ENCODE measurements at places on chromosomes 3 and 15.

DNA sequence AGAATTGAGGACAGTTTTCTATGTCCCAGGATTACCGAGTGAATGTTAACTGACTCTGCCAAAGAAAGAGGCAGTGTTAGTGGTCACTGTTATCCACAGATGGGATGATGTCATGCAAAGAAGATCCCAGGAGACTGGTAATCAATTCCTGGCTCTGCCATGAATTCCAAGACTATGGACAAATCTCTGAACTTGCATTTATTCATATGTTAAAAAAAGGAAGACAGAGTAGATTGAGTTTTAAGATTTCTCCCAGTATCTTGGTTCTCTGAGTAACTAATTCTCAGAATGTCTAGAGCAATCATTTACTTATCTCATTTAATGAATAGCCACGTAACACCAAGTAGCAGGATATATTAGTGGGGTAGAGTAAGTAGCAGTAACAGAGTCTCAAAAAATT, 11.5 kb upstream of the MAP3K13 start:
- no peak for DNase-seq

- DNase-seq, result no peak
These were observed 10.8 kb downstream of the EIF2AK4 start for GRCh38 chr15:39944726-39945125.

DNA sequence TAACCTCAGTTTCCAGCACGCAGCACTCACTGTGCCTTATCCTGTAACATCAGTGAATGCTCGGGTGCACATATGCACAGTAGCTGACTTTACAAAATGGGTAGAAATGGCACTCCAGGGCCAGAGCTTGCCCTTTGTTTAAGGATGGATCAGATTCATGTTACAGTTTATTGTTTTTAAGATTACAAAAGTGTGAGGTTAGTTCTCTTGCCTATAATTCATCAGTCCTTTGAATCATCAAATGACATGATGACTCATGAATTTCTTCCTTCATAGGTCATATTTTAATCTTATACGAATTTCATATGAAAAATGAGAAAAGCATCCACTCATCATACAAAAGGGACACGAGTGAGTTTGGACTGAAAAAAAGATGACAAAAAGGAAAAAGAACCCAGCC, 545.3 kb downstream of the GBE1 start:
- no peak for DNase-seq

DNA sequence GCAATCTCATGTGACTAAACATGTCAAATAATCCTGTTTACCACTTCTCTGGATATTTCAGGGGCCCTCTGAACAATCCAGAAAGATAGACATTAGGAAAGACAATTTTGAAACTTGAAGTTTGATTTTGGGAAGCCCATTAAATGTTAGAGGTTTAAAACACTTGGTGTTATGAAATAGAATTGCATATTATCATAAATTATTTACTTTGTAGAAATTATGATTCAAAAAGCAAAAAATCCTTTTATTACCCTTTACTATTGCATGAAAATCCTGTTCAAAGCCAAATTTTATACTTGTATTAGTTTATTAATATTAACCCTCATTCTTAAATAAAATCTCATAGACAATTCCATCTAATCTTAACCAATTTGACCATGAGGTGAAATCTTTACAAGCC, 1091.5 kb upstream of the ALCAM start:
- DNase-seq, result no peak

- no peak for DNase-seq
These were observed 295.2 kb downstream of the VGLL3 start for GRCh38 chr3:86695752-86696151.

GRCh38 chr3:179591313-179591712, 13.1 kb downstream of the MRPL47 start:
- DNase-seq, result no peak

GRCh38 chr15:76529911-76530310, 193.3 kb downstream of the ISL2 start:
- no peak for DNase-seq

GRCh38 chr3:156236556-156237260, 116.3 kb downstream of the KCNAB1 start:
- DNase-seq, result no peak

DNA sequence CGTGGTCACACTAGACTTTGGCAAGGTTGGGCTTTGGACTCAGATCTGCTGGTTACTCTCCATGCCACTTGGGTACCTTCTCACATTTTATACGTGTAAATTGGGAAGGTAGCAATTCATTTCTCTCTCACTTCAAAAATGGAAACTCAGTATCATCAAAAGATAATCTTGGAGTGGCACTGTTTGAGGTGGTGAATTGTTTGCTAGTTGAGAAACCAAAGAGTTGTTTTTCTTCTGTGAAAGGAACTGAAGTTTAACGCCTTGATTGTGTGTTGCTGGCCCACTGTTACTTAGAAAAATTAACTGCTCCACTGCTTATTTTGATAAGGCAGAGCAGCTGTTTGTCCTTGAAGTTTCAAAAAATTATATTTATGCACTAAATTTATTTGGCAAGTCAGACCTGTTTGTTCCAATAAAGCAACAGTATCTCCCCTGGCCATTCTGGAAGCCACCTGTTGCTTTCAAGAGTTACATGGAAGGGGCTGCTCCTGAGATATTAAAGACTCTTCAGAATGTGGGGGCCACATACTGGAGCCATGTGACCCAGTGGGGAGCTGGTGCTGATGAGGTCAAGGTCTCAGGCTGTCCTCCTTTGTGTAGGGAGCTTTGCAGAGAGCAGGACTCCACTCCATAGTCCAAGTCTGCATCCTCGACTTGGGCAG, 16.2 kb downstream of the PLCL2 start:
- DNase-seq, result no peak

GRCh38 chr15:64748251-64748650, 27.1 kb downstream of the RBPMS2 start:
- no peak for DNase-seq

DNA sequence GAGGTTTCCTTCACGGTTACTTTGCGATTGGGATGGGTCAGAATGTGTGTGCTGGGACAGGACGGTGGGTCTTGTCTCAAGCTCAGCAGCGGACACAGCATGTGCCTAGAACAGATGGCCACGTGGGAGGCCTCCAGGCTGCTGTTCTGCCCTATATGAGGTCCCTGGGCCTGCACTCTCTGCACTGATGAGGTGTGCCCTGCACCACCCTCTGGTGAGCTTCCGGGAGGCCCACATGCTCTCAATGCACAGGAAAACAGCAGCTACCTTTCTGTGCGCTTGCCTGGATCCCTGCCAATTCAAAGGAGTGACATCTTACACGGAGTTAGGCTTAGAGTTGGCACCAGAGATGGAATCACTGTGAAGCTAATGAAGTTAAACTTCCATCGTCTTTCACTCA, 59.8 kb downstream of the BOC start:
- no peak for DNase-seq

- no peak for DNase-seq
These were observed 5.6 kb upstream of the MFGE8 start for GRCh38 chr15:88918738-88919137.

DNA sequence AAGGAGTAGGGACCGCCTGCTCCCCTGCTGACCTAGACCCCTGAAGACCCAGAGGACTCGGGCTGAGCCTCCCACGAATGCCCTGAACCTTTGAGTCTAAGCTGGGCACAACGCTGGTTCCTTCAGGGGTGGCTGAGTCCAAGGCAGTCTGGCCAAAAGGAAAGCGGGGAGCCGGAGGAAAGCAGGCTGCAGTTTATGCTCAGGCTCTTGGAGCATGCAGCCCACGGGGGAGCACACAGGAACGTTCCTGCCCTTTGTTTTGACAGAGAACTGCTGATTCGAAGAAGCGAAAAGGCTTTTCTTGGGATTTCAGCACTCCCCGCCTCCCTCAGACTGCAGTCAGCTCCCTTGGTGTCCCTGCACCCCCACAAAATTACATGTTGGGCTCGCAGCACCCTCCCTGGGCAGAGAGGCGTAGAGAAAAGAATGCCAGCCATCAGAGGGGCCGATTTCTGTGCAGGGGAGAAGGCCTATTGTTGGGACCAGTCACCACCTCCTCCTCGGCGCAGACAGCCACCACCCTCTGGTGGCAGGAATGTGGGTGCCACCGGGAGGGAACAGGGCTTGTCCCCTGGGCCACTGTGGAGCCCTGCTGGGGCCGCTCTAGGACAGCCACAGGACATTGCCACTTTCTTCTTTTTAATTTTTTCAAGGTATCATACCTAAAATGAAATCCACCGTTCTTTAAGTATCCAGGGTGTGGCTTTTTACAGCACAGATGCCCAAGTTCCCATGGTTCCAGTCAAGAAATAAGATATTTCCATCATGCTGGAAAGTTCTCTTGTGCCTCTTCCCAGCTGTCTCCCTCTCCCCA, 72.2 kb downstream of the SMAD6 start:
- no peak for DNase-seq

- no peak for DNase-seq
These were observed 16.5 kb downstream of the LOXL1 start for GRCh38 chr15:73942751-73943270.

- no peak for DNase-seq
These were observed 65.4 kb downstream of the RPN1 start for GRCh38 chr3:128585189-128585588.

DNA sequence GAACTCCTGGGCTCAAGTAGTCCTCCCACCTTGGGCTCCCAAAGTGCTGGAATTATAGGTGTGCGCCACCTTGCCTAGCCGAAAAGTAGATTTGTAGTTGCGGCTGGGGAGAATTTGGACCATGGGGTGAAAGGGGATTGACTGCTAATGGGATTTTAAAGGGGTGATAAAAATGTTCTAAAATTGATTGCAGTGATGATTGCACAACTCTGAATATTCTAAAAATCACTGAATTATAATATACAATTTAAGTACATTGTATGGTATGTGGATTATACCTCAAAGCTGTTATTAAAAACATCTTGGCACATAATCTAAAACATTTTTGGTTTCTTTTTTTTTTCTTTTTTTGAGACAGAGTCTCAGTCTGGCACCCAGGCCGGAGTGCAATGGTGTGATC, 3.9 kb downstream of the PRC1 start:
- DNase-seq, result no peak

DNA sequence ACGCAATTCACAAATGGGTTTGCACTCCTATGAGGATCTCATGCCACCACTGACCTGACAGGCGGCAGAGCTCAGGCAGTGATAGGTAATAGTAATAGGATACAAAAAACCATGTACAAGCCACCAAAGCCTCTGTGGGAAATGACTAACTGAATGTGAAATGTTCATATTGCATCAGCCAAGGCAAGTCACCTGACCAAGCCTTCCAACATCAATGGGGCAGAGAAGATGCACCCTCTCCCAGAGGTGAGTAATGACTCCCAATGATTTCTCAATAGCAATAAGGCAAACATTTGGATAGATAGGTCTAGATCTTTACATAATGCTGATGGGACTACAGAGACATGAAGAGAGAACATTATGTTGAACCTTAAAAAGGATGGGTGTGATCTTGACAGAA, 14.9 kb downstream of the CNTN3 start:
- no peak for DNase-seq

DNA sequence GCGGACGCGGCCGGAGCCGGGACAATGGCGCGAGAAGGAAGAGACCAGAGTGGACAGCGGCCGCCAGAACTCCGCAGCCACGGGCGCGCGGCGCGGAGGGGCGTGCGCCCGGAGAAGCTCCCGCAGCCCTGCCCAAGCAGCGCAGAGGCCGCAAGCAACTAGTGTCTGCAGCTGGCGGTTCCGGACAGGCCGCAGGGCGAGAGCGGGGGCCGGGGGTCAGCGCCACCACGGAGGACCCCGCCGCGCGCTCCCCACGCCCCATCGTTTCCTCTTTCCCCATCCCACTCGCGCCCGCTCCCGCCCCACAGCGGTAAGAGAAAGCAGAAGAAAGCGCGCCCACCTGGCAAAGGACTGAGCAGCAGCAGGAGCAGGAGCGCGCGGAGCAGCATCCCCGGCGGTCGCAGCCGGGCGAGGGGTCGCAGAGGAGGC, 440 bp downstream of the PRTG start:
- DNase-seq, result no peak

- no peak for DNase-seq
These were observed 2.5 kb downstream of the CLDN11 start for GRCh38 chr3:170421111-170421641.

DNA sequence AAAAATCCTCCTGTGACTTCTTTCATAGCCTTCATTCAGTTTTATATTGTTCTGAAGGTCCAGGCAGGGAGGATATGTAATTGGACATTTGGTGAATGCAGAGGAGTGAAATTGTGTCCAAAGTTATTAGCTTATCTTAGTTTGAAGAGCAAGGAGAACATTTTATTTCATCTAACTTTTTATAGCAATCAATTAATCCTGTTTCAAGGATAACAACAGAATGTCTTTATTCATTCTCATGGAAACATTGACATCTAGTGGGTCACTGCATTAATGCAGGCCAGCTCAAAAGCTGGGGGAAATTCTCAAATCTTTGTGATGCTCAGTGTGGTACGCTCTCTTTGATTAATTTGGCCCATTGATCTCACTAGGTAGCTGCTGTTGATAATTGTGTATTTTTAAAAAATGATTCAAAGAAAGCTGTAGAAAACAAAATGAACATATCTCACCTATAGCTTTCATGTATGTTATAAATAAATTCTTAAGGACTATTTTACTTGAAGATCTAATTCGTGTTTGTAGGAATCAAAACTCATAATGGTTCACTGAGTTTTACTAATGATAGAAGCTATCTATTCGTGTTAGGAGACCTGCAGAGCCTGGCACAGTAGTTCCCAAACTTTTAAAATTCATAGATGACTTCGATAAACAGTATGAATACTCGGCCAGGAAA, 150.8 kb upstream of the KCNMB2 start:
- DNase-seq, result peak; percentile 38

DNA sequence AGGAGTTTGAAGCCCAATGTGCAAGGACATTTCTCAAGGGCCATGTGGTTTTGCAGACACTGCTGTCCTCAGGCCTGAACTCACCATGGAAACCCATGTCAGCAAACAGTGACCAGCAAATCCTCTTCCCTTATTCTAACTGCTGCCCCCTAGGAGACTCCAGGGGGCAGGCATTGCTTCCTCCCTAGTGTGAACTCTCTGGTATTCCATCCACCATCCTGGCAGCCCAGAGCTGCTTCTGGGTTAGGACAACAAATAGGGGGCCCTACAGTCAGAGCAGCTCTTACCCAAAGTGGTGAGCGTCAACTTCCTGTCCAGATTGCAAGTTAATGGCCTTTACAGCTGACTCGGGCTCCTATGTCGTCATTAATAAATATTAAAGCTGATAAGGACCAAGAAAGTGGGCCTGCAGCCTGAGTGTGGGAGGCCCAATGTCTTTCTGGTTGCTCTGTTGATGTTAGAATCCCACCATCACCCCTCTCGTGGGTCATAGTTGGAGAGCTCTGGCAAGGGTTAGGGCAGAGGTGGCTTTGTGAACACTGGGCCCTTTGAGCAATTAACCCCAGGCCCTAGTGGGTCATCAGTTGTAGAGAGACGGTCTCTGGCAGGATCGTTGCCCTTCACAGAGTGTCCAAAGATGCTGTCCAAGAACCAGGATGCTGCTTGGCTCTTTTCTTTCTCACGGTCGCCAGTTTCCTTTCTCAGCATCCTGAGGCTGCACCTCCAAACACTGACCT, 41.5 kb downstream of the TGM4 start:
- DNase-seq, result no peak

DNA sequence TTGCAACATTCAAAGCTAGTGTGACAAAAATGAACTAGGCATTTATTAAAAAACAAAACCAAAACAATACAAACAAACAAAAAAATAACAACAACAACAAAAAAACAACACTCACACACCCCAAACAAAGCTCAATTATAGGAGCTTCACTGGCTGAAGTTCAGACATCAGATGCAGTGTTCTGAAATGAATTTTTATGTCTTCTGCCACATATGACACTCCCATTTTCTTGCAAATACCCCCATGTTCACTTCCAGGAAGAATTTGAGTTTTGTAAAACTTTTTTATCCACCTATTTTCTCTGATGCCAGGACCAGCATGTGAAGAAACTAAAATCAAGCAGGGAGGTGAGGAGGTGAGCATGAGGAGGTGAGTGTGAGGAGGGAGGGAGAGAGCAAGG, 113.9 kb downstream of the CADPS start:
- no peak for DNase-seq

GRCh38 chr3:86930181-86930580, 60.8 kb downstream of the VGLL3 start:
- no peak for DNase-seq
